Erythroblast (primary cell): ENCODE measurements at places on chromosomes 16 and 17.

GRCh38 chr16:4570688-4571321 lies 14.7 kb downstream of the C16orf96 start:
- no peak for DNase-seq

GRCh38 chr17:72946696-72947095 lies 145.8 kb downstream of the SLC39A11 start:
- DNase-seq: no peak

GRCh38 chr17:62172492-62173291 lies 107.6 kb upstream of the MED13 start:
- no peak for DNase-seq

- no peak for DNase-seq
Measured at GRCh38 chr17:5700745-5701144, 116.4 kb upstream of the NLRP1 start.

GRCh38 chr17:50238601-50239280 lies 35.5 kb upstream of the TMEM92 start:
- no peak for DNase-seq

DNA sequence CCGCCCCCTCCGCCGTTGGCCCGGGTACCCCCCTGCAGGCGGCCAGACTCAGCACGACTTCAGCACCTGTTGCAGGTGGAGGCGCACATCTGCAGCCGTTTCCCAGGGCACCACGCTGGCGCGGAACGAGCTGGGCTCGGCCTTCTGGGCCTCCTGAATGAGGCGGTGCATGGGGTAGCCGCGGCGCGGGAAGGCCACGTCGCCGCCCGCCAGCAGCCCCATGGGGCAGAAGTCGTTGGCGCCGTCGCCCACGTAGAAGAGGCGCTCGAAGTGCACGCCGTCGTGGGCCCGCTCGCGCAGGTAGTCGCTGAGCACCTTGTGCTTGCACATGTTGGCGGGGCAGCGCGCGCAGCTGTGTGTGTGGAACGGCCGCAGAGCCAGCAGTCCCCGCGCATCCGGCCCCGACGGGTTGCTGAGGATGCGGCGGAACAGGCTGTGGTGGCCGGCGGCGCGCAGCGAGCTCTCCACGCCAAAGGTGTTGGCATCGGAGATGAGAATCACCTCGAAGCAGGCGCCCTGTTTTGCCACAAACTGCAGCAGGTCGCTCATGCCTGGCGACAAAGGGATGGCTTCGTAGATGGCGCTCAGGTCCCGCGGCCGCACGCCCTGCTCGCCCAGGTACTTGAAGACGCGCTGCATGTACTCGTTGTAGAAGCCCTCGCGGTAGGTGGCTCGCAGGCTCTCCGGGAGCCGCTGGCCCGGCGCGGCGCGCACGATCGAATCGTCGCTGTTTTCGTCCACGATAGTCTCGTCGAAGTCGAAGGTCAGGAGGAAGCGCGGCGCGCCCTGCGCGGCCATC lies 6.2 kb downstream of the PHOSPHO1 start:
- DNase-seq: peak; percentile 73

- DNase-seq: peak; percentile 97
Measured at GRCh38 chr17:28598799-28599310, at the start of gene SPAG5. SPAG5 (minus strand) TSS chr17:28599025; CDS start chr17:28598946, 79 bp downstream.

- no peak for DNase-seq
Measured at GRCh38 chr17:59483860-59484259, 81.5 kb upstream of the DHX40 start.

- peak; percentile 5 for DNase-seq
Measured at GRCh38 chr17:60640503-60640902, 37.1 kb upstream of the BCAS3 start.

- DNase-seq: no peak
Measured at GRCh38 chr16:49874613-49875237, 18.8 kb upstream of the ZNF423 start.

DNA sequence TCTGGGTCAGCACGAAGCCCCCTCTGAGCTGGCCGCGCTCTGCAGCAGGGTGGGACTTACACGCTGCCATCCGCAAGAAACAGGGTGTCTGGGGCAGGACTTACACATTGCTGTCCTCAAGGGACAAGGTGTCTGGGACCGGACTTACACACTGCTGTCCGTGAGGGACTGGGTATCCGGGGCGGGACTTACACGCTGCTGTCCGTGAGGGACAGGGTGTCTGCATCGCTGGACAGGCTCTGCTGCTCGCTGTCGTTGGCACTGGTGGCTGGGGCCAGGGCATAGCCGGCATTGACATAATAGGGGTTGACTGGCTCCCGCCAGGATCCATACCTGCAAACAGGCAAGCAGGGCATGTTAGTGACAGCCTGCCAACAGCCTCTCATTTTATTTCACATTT lies 31.4 kb downstream of the PDIA2 start:
- no peak for DNase-seq

- DNase-seq: peak; percentile 54
Measured at GRCh38 chr17:82031303-82031884, at the start of gene RAC3. RAC3 (plus strand) TSS chr17:82031678; CDS start chr17:82031762, 84 bp downstream.

DNA sequence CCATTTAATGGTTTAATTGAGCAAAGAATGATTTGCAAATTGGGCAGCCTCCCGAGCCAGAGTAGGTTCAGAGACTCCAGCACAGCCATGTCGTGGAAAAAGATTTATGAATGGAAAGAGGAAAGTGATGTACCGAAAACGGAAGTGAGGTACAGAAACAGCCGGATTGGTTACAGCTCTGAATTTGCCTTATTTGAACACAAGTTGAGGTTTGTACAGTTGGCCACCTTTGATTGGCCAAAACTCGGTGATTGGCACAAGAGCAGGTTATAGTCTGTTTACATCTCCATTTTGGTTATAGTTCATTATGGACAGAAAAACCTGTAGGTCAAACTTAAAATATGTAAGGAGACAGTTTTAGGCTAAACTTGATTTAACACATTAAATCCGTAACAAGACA lies 44.5 kb downstream of the TENT4B start:
- no peak for DNase-seq

DNA sequence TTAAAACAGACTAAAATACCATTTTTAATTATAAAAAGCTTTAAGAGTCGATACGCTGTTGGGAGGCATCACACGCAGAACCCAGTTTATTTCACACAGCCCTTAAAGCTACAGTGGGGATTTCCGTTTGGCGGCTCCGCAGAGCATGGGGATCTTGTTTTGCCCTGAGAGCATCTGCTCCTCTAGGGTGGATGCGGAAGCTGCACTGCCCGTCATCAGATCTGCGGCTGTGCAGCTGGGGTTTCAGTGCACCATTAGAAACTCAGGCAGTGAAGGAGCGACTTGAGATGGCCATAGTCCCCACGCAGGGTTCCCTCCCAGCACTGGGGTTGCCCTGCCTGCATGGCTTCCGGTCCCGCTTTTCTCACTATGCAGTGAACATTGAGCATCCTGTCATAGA lies 62.2 kb upstream of the CHMP6 start:
- no peak for DNase-seq

DNA sequence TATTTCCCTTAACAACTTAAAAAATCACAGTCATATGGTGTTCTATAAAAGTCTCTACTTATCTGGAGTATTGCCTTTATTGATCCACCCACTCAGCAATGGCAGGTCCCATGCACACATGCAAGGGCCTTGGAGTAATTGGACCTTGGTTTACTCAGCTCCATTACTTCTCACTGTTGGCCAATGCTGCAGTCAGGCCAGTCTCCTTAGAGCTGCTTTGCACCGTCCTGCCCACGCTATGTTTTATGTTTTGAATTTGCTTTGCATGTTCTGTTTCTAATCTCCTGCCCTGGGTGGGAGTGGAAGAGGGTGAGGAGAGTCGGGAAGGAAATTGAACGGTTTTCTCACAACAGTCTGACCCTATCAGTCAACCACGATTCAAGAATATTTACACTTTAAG lies 23.6 kb downstream of the ARHGAP44 start:
- no peak for DNase-seq

DNA sequence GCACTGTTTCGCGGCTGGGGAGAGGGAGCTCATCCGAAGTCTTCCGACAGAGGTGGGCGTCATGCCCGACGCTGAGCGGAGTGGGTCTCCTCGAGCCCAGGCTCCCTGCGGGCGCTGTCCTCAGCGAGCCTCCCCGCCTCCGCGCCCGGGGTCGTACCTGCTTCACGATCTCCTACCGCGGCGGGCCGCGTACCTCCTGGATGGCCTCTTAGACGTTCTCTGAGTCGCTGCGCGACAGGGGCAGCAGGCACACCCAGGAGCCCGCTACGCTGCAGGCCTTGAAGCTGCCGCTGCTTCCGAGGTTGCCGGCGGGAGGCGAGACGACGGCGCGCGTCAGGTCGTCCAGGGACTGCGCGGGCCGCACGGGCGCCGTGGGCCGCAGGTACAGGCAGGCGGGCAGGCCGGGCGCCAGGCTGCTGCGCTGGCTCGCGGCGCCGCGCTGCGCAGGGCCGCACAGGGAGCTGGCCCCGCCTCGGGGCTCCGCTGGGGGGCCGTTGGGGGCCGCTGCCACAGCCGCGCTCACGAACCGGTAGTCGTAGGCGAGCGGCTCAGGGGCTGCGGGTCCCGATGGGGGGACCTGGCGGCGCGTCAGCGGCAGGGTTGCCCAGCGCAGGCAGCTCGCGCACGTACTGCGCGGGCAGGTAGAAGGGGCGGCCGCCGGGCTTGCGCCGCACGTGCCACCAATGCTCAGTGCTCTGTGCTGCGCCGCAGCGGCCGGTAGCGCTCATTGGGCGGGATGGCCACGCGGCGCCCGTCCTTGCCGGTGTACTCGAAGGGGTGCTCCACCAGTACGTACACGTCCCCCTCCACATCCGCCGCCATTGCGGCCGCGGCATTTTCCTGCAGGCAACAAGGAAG lies 116.4 kb upstream of the SMURF2 start:
- DNase-seq: peak; percentile 25

GRCh38 chr16:88202207-88202745 lies 180.5 kb upstream of the ZNF469 start:
- no peak for DNase-seq

DNA sequence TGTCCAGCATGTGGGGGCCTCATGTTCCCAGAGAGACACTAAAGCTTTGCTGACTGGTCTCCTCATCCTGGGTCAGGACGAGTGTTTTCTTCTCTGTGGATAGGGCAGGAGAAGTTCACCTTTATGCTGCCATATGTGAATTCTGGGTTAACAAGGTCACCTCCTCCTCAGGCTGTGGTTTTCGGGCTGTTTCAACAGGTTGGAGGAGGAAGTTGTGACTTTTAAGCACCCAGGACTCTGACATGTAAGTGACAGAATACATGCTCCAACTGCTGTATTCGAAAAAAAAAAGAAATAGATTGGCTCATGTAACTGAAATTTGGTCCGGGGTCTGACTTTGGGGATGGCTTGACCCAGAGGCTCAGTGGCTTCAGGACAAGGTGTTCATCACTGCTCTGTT lies 54.2 kb downstream of the SNX20 start:
- DNase-seq: no peak

GRCh38 chr17:57747221-57748017 lies 2.3 kb upstream of the CCDC182 start:
- DNase-seq: peak; percentile 45

DNA sequence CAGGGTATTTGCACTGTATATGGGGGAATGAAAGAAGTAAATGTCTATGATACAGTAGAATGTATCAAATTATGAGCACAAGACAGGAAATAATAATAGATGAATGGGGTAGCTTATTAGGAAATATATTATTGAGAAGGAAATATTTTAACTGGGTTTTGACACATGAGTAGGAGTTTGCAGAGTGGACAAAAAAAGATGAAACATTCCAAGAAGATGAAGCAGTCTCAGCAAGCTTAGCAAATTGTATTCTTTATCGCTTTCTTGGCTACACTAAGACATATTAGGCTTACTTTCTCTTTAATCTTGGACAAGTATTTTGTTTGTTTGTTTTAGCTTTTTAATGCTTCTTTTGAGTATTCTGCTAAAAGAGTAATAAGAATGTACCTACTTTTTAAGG lies 1.3 kb upstream of the KRTAP4-9 start:
- no peak for DNase-seq

- no peak for DNase-seq
Measured at GRCh38 chr17:66549731-66550207, 247.4 kb downstream of the PRKCA start.

GRCh38 chr17:65022751-65023700 lies 33.5 kb downstream of the GNA13 start:
- DNase-seq: no peak

GRCh38 chr16:65005696-65006095 lies 116.2 kb downstream of the CDH11 start:
- no peak for DNase-seq

DNA sequence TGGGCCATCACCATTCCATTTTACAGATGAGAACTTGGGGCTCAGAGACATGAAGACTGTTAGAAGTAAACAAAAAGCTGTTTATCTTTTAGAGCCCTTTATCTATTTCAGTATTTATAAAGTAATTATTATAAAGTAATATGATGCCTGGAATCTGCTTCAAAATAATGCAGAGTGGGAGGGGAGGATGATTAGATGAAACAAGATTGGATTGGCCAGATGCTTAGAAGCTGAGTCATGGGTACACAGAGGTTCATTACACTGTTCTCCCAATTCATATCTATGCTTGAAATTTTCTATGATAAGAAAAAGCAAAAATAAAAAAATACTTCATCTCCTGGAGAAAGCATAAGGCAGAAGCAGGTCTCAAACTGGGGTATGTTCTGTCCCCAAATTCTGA lies 29.4 kb downstream of the TOM1L2 start:
- DNase-seq: no peak

DNA sequence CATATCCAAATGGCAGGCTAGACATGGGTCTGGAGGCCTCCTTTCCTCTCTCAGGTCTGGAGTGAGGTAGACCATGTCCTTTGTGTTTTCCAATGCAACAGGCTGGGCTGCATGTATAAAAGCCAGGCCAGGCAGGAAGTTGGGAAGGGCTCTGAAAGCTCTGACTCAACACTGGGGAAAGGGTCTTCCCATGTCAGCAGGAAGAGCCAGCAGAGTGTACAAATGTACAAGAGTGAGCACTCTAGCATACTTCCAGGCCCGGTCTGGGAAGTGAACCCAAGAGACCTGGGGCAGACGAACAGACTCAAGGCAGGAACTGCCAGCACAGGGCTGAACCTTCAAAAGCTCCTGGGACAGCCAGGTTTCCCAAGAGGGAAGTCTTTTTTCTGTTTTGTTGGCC lies 7.0 kb downstream of the ATPAF2 start:
- no peak for DNase-seq

- DNase-seq: peak; percentile 39
Measured at GRCh38 chr17:77096570-77097214, 44.1 kb upstream of the SEC14L1 start.

DNA sequence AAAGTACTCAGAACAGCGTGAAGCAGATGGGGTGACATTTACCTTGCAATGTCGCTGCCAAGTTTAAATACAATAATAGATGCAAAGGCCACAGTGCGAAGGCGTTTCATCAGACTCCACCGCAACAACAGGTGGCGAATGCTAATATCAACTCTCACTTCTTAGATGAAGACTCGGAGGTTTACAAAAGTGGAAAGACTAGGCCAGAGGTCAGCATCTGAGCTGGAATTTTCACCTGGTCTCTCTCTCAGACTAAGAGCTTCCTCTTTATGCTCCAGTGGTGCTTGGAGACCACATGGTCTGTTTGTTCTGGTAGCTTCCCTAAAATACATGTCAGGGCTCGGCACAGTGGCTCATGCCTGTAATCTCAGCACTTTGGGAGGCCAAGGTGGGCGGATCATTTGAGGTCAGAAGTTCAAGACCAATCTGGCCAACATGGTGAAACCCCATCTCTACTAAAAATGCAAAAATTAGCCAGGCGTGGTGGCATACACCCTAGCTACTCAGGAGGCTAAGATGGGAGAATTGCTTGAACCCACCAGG lies 169.1 kb downstream of the XYLT1 start:
- no peak for DNase-seq

GRCh38 chr17:55322453-55322985 lies 57.8 kb downstream of the HLF start:
- no peak for DNase-seq
